ENCODE measurements at places on chromosomes 12 and 14. TPM values are rescaled to one million over a fixed set of nuclear protein-coding genes. Genes with fewer than 3 reads are reported as not detected.

The CCDC177 gene
- polyA plus RNA-seq: 0.18 TPM

The DPPA3 gene
- polyA plus RNA-seq: 5.4 TPM

The RPGRIP1 gene
- polyA plus RNA-seq: 0.24 TPM

The RTL1 gene
- not detected for polyA plus RNA-seq

The NPFF gene
- 0.71 TPM for polyA plus RNA-seq

The AKAP6 gene
- 0.16 TPM for polyA plus RNA-seq

The SLC38A4 gene
- polyA plus RNA-seq: 5.8 TPM

The KIF26A gene
- 5.6 TPM for polyA plus RNA-seq

The CCDC197 gene
- polyA plus RNA-seq: not detected

The NDUFA9 gene
- 79.8 TPM for polyA plus RNA-seq

The SDR9C7 gene
- polyA plus RNA-seq: 0.12 TPM

The TMEM119 gene
- 0.06 TPM for polyA plus RNA-seq

The LBHD2 gene
- not detected for polyA plus RNA-seq

DNA sequence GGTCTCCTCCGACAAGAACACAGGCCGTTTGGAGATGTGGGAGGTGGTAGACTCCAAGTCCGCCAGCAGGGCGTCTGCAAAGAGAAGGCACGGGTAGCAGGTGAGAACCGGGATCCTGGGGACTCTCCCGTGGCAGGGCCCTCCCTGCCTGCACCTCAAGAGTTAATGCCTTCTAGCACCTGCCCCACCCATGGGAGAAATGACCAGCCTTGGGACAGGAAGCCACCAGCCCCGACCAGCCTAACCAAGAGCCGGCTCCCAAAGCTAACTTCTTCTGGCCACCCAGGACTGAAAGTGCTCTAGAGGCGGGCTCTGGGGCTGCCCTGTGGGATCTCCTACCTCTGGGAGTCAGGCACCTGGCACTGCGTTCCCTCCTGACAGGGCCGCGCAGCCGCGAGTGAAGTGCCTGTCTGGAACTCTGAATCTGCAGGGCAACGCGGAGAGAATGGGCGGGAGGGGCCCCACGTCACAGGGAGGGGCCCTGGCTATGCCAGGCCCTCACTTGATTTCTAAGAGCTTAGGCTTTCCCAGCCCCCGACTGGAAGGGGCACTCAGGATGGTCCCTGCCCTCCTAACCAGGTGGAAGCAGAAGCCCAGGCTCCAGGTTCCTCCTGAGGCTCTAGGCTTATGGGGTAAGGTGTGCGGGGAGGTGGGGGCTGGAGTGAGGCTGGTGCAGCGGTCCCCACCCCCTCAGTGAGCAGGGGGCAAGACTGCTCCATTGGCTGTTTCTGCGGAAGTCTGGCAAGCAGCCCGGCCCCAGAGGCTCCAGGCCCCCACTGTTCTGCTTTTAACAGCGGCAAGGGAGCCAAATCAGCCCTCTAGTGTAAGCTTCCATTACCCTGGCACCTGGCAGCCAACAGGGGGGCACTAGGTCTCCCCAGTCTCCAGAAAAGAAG is 23.6 kb upstream of the RPLP0 start:
- no peak for DNase-seq

GRCh38 chr12:4472046-4472445 is 26.4 kb upstream of the FGF6 start:
- DNase-seq: no peak

DNA sequence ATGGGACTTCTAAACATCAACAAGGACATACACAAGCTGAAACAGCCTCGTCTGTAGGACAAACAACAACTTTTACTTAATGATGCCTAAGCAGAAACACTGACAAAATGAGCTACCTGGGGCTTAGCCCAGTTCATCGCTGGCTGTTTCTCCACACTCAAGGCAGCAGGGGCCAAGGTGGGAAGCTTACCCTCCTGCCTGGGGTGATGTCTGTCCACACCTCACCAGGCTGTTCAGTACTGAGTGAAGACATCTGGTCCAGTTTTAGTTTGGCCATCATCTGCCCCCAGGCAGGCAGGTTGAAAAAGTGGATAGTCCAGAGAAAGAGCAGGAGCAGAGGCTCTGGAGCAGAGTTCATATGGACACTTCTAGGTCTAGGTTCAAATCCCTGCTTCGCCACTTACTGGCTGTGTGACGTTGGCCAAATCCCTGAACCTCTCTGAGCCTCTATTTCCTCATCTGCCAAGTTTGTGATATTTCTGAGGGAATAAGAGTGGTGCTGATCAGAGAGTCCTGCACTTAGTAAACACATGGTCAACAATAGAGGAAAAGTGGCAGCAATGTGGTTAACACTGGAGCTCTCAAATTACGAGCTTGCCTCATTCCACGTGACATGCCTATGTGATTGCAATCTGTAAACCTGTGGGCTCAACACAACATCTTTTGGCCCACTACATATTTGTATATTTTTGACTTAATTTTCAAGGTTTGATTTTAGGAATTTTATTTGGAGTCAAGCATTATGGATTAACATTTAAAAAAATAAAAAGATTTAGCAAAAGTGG is 720.1 kb upstream of the TMEM132C start:
- DNase-seq: no peak

DNA sequence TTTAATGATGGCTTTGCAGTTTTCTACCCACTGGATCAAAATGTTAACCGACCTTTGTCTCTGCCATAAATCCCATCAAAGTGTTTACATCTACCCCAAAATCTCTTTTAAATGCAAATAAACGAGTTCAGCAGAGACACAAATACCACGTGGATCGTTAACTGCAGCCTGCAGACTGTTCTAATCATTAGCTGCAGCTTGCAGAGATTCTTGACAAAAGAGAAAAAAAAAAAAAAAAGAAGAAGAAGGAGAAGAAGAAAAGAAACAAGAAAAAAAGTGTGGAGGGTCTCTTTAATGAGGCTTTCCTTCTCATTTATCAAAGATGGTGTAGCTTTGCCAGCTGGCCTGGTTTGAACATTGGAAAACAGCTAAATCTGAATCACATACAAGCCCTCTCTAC is 275.7 kb downstream of the NEDD1 start:
- no peak for DNase-seq

GRCh38 chr12:132772606-132773005 is 11.0 kb upstream of the ANKLE2 start:
- no peak for DNase-seq

DNA sequence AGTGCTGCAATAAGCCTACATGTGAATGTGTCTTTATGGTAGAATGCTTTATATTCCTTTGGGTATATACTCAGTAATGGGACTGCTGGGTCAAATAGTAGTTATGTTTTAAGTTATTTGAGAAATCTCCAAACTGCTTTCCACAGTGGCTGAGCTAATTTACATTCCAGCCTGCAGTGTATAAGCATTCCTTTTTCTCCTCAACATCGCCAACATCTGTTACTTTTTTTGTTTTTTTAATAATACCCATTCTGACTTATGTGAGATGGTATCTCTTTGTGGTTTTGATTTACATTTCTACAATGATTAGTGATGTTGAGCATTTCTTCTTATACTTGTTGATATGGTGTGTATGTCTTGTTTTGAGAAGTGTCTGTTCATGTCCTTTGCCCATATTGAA is 1186.2 kb downstream of the BCL11B start:
- DNase-seq: no peak

DNA sequence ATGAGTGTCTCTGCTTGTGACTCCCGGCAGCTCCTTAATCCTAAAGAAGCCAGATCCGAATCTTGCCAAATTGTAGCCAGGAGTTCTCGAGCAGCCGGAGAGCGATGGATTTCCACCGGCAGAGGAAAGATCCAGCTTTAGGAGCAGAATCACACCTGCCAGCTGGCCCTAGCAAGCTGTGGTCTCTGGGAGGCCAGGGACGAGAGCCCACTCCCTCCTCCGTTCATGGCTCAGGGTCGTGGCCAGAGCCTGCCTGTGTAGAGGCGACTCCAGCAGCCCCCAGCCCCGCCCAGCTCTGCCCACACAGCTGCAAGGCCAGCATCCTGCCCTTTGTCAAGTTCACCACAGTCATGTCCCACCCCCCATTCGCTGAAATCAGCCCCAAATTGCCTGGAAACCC is 121.0 kb downstream of the SCARB1 start:
- DNase-seq: no peak

- DNase-seq: peak; percentile 94
Observed at GRCh38 chr12:54159140-54159539, 29.6 kb downstream of the SMUG1 start.

- DNase-seq: no peak
Observed at GRCh38 chr12:89106950-89107349, 245.4 kb downstream of the DUSP6 start.

- no peak for DNase-seq
Observed at GRCh38 chr12:19248929-19249602, 119.5 kb downstream of the PLEKHA5 start.

- DNase-seq: no peak
Observed at GRCh38 chr14:35299708-35300107, 7.5 kb downstream of the PSMA6 start.

DNA sequence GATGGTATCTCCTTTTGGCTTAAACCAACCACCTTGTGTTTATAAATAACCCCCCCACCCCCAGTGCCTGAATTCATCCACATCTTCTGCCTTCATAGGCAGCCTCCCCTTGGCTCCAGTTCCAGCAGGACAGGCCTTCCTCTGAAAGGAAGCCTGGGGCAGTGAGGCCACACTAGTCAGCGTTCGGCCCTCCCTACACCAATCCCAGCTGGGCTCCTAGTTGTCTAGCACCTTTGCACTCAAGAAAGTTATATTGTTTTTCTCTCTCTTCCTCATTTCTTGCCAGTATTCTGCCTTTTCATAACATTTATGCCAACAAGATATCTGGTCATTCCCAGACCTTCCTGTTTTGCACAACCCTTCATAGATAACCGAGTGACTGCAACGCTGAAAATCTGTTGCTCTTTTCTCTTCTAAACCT is 73.1 kb upstream of the ACTN1 start:
- DNase-seq: no peak

DNA sequence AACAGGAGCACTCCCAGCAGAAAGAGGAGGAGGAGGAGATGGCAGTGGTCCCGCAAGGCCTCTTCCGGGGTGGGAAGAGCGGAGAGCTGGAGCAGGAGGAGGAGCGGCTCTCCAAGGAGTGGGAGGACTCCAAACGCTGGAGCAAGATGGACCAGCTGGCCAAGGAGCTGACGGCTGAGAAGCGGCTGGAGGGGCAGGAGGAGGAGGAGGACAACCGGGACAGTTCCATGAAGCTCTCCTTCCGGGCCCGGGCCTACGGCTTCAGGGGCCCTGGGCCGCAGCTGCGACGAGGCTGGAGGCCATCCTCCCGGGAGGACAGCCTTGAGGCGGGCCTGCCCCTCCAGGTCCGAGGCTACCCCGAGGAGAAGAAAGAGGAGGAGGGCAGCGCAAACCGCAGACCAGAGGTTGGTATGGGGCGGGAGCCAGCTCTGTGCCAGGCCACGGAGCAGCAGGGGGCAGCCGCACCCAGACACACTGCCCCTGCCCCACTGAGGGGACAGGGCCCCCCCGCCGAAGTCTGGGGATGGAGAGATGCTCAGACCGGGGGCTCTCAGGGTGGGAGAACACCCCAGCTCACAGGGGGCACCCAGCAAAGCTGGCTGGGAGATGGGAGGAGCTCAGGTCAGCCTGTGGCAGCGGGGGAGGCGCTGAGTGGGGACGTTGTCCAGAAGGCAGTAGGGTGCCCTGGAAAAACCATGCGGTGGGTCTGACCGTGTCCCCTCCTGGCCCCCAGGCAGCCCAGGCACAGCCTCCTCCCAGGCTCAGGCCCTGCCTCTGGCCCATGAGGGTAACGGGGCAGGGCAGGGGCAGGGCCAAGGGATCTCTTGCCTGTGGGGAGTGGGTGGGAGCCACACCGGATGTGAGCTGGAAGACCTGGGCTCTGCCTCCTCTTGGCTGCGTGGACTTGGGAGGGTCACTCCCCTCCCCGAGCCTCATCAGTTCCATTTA is 9.8 kb downstream of the CHGA start:
- no peak for DNase-seq

DNA sequence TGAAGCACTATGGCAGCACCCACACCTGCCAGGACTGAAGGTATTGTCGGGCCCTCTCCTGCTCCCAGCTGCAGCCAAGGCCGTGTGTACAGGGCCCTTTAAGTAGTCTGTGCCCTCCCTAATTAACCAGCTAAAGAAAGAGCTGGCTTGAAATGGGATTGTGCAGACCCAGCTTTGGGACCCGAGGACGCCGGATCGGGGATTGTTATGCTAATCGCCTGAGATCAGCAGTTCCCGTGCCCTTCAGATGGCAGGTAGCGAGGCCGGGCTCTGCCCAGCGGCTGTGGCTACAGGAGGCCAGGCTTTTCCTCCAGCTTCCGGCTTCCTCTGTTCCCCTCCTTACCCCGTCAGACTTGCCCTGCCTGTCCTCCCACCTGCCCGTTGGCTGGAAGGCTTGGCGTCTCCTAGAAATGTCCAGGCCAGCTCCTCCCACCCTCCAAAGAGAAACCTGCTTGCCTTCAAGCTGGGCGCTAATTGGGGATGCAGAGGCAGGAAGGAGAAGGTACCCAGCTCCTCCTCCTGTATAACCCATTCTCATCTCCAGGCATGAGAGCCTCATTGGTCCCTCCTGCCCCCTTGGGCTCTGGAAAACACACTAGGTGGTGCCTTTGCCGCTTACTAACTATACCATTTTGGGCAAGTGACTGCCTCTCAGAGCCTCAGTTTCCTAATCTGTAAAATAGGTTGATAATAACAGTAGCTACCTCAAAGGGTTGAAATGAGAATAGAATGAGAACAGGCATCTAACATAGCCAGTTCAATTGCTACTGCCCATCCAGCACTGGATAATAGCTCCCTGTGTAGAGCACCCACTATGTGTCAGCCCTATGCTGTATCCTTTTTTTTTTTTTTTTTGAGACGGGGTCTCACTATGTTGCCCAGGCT is 25.8 kb upstream of the MSI1 start:
- DNase-seq: peak; percentile 94

DNA sequence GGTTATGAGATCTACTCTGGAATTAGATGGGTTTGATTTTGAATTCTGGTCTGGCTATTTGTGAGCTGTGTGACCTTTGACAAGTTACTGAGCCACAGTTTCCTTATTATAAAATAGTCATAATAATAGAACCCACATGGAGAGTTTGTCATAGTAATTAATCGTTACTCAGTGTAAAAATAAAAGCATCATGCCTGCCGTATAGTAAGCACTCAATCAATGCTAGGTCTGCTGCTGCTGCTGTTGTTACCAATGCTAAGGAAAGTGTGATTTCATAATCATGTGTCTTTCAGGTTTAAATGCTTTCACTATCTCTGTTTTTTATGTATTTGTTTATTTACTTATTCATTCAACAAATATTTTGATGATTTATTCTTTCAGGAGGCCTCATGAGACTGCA is 539.9 kb upstream of the SEL1L start:
- DNase-seq: no peak

All from GM23338 (cell line).